Stimulated activated CD4-positive, alpha-beta T cell treated with anti-CD3 and anti-CD28 coated beads, Interleukin-4, amount 100 ng/mL, for 48 hours (primary cell): ENCODE measurements at places on chromosomes 7 and 10.

DNA sequence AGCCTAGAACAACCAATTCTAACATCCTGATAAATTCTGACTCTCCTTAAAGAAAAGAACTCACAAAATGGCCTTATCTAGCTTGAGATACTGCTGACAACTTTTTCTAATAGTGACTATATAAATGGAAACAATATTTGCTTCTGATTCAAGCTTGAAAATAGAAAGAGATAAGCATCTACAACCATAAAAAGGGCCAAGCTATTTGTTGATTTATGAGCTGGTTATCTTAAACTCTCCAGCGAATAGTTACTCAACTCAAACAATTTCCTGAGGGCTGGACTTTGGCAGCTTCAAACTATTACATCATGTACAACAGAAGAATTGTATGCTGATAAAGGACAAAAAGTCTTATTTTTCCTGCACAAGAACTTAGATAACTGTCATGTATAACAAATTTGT lies 4.6 kb downstream of the USP54 start:
- DNase-seq = no peak

- no peak for DNase-seq
These were observed 766.4 kb downstream of the GRID1 start for GRCh38 chr10:85600026-85600743.

DNA sequence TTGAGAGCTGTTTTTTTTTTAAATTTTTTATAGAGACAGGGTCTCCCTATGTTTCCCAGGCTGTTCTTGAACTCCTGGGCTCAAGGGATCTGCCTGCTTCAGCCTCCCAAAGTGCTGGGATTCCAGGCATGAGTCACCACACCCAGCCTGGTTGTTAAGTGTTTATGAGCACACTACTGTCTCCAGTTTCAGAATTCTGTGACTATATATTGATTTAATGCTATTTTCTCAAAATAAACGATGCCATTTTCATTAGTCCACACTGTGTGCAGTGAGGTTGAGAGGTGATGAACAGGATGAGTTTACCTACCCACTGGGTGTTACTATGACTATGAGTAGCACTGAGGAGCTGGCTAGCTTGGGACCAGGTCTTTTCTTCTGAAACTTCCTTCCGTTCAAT lies 110.9 kb upstream of the FAM180A start:
- no peak for DNase-seq

DNA sequence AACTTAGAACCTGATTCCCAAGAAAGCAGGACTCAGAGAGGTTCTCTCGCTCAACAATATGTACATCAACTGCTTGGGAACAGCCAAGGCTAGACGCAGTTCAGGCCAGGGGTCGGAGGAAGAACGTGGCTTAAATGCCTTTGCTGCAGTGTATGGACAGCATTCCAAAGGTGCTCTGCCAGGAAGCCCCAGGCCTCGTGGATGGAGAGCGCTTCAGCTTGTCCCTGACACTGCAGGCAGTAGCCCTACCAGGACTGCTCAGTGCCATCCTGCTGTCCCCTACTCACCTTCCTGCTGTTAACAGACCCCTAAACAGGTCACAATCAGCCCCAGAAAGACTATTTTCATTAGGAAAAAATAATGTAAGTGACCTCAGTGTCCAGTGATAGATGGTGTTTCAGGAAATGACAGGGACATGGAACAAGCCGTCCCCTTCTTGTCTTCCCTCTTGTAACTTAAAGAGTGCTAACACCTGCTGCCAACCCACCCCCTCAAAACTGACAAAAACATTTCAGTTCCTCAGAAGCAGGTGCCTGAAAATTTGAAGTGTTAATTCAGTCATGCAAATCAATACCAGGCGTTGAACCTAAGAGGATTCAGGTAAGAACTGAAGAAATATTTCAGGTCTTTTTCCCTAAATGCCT lies 16.5 kb downstream of the CREB3L2 start:
- DNase-seq = no peak

DNA sequence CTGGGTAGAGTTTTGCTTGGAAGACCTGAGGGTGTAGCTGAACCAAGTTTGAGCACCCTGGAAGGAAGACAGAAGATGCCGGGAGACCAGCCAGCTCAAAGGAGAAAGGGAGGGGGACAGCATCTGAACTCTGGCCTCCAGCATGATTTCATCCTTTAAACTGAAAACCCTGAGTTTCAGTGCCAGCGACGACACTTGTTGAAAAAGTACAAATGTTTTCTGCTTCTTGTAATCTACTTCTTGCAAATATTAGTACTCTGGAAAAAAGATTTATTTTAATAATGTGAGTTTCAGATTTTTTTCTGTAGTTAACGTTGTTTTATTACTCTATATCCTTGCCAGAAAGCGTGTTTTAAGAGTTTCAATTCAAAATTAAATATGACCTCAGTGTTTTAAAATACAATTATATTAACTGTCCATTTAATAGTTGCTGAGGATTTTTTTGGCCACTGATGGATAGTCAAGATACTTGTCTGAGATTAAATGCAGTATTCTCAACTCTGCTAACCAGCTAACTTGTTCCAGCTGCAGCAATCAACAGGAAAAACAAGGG lies 227.7 kb downstream of the MGMT start:
- DNase-seq = no peak

DNA sequence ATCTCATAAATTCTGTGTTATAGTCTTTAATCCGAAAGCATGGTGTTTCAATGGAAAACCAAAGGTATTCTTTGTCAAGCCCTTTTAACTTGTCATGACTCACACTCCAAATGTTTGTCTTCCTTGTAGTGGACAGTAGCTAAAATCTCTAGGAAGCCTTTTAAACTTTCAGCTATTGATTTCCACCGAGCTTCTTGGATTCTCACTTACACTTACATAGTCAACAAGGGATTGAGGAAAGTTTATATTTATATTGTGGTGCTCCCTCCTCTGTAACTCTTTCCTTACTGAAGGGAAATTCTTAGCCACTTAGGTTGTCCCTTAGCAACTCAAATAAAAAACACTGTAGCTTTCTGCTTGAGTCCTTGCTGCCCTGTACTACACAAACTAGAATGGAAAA lies 31.2 kb upstream of the GPR37 start:
- DNase-seq = no peak

- no peak for DNase-seq
These were observed 445.1 kb downstream of the PLXNA4 start for GRCh38 chr7:132131196-132131595.

- no peak for DNase-seq
These were observed 11.7 kb upstream of the PRDX3 start for GRCh38 chr10:119190353-119190752.

GRCh38 chr10:45439873-45440272 lies 65.9 kb downstream of the ALOX5 start:
- no peak for DNase-seq

GRCh38 chr10:7070950-7071349 lies 339.9 kb downstream of the SFMBT2 start:
- no peak for DNase-seq

- DNase-seq = no peak
These were observed 1.8 kb downstream of the FRAT2 start for GRCh38 chr10:97332591-97333350.

DNA sequence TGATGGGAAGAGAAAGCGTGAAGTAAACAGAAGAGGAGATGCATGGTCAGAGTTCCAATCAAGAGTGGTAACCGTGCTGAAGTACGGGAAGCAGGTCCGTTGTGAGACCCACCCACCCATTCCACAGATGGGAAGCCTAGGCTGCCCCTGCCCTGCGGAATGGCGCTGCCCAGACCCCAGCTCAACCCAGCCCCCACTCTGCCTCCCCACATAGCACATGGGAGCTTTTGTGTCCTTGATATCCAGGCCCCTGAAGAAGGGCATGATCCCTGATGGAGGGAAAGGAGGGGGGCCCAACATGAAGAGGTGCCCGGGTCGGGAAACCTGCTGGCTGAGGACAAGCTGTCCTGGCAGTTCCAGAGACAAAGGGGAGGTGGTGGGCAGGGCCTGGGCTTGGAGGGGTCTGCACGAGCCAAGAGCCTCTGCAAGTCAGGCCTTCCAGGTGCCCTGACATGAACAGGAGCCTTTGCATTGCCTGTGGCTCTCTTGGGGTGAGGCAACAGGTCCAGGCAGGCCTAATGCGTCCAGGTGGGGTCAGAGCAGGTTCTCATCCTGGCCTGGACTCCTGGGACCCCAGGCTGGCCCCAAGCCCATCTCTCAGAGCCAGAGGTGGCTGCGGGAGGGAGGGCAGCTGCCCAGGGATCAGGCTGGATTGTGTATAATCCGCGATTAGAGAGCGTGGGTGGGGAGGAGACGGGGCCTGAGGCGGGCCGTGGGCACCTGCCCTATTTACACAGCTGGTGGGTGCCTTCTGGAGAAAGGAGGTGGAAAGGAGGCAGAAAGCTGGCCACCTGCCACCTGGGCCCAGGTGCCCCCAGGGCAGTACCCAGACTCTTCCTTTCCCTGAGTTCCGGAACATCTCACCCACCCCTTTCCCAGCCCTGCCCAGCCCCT lies 23.5 kb downstream of the YKT6 start:
- DNase-seq = no peak

DNA sequence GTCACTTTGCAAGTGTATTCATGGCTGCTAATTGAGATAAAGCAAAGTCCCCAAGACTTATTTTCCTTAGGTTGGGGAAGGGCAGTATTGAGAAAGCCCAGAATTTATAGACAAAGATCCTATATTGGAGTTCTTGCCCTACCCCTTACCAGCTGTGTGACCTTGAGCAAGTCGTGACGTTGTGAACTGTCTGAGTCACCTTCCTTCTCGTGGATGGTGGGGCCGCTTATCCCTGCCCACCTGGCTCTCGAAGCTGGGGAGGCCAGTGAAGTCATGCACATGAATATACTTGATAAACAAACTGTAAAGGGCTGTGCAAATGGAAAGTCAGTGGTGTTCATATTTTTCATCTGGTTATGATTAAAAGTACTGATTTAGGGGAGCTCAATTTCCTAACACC lies 127.4 kb downstream of the TACC2 start:
- DNase-seq = no peak

DNA sequence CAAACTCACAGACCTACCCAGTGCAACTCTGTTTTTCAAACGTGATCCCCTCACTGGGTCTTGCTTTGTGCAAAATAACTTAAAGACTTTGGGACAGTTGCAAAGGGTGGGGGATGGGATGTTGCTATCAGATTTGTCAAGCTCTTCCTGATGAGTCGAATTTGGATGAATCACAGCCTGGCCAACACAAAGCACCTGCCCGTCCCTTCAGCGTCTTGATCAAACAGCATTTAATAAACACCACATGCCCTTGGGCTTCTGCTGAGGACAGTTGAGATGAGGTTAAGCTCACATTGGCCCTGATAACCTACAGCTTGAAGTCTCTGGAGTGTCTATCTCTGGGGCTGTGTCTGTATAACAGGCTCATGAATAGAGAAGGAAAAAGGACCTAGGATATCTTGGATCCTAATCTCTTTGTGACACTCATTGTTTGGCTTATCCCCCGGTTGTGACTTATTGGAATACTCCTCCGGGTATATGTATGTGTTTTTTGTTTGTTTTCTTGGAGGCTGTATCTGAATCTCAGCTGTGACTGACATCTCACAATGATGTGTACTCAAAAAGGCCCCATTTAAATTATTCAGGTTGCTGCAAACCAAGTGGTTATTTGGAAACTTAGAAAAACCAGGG lies 132.6 kb upstream of the NAMPT start:
- no peak for DNase-seq

GRCh38 chr7:68862736-68863135 lies 735.5 kb upstream of the AUTS2 start:
- no peak for DNase-seq

- no peak for DNase-seq
These were observed 68.1 kb downstream of the BMPER start for GRCh38 chr7:33973231-33974015.

GRCh38 chr7:30659312-30659711 lies 22.9 kb downstream of the CRHR2 start:
- no peak for DNase-seq

DNA sequence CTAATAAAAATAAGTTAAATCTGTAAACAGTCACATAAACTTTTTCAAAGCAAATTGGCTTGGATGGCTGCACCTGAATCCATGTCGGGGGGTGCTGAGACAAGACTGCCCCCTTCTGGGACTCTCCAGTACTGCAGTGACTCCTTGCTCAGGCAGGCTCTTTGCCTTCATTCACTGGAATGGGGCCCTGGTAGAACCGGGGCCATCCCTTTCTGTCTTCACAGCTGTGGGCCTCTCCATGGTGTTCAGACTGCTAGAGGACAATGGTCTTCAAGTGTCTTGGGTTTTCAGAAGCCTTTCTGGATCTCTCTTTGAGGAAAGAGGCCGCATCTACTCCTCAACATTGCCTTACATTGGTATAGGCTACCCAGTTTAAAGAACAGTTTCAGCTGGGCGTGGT lies 16.1 kb upstream of the IMPDH1 start:
- DNase-seq = peak; percentile 86

DNA sequence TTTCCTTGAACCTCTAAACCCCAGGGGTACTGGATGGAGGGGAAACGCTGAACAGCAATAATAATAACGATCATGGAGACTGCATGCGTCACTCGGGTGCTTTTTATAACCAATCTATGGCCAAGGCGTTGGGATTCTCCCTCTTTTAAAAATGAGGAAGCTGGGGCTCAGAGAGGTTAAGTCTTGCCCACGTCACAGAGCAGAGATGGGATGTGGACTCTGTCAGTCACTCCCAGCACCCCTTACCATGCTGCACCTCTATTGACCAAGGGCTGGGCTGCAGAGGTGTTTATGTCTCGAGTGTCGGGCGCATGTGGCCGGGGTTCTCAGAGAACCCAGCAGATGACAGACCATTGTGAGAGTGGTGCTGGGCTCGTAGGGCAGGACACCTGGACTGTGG lies 129.9 kb downstream of the CDH23 start:
- no peak for DNase-seq

GRCh38 chr7:98116656-98117461 lies 10.2 kb downstream of the LMTK2 start:
- DNase-seq = no peak

GRCh38 chr10:125158601-125159485 lies 1.5 kb downstream of the CTBP2 start:
- no peak for DNase-seq

DNA sequence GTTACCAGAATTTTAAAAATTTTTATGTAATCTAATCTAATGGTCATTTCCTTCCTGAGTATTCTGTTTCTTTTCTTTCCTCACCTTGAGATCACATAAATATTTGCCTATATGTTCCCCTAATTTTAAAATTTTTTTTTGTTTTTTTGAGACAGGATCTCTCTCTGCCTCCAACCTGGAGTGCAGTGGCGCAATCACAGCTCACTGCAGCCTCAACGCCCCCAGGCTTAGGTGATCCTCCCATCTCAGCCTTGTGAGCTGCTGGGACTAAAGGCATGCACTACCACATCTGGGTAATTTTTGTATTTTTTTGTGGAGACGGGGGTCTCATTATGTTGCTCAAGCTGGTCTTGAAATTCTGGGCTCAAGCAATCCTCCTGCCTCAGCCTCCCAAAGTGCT lies 4.1 kb upstream of the PROSER2 start:
- no peak for DNase-seq

GRCh38 chr10:120217736-120218135 lies 239.3 kb upstream of the PLPP4 start:
- no peak for DNase-seq
